ENCODE measurements at places on chromosomes 7 and 10.

DNA sequence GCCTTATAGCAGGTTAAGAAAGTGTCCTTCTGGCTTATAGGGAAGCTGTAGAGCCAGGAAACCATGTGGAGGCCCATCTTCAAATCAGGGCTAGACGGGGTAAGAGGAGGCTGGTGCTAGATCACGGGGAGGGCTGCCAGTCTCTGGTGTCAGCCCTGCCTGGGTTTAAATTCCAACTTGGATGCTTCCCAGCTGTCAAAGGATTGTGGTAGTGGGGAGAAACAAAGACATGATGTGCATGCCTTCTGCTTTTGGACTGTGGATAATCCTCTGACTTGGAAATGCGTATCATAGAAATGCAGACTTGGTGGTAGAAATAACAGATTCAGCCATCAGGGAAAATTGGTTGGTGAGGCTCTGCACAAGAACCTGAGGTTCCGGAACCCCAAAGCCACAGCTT lies 325.6 kb downstream of the PHTF2 start:
- no peak for DNase-seq

DNA sequence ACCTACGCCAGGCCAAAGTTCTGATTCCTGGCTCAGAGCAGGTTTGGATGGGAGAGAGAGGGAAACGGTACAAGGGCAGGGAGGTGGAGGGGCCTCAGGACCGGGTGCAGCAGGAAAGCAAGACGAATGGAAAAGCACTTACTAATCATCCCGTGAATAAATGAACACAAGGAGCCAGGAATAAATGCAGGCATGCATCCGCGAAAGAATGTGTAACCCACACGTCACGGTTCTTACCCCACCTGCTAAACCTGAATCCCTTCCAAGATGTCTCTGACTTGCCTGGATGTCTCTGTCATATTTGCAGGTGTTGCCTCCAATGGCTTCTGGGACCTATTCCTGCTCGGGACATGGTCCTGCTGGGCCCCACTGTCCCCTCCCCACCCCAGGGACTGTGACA lies 335.2 kb upstream of the RNF32 start:
- DNase-seq: no peak

DNA sequence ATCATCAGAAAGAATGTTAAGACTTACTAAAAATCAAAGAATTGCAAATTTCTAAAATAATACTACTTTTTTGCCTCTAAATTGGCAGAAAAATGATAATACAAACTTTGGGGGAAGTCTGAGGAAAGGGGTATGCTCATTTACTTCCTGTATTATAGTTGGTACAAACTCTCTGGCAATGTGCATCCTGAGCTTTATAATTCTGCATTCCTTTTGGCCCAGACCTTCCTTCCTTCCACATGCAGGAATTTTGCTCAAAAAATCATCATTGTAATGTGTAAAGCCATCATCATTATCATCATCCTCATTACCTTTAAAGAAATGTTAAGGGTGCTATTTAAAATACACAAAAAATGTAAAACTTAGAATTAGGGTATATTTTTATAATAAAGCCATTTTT lies 148.5 kb downstream of the ZNF438 start:
- no peak for DNase-seq

DNA sequence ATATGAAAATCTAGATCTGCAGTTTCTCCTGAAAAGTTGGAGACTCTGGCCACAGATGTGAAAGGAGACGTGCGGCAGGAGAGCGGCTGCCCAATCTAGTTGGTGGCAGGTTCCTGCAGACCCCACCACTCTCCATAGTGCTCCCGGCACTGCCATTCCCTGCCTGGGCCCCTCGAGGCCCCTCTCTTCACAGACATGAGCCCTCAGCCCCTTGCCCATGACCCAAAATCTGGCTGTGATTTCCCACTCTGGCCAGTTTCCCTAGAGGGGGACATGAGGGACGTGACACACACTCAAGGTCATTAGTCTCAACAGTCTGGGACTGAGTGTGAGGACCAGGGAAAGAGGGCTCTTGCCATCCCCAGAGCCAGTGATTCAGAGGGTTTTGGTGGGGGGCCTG lies 138.7 kb downstream of the PTPN20 start:
- no peak for DNase-seq

- no peak for DNase-seq
Observed at GRCh38 chr10:14191407-14191806, 139.3 kb downstream of the FRMD4A start.

DNA sequence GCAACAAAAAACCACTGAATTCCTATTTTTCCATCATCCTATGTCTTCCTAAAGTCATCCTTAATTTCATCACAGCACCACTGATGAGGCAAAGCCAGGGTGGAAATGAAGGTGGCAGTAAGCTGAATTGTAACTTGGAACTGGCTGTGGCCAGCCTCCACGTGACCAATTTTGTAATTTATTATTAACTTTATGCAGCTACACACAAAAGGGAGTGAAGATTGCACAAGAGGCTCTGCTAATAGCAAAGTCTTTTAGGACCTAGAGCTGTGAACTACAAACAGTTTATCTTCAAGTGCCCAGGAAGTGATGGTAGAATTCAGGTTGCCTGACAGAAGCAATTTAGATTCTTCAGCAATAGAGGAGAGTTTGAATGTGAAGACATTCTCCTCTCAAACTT lies 176.4 kb downstream of the CCDC71L start:
- DNase-seq: peak; percentile 40

GRCh38 chr10:124179308-124180043 lies 86.1 kb upstream of the CHST15 start:
- DNase-seq: no peak
